ENCODE measurements at places on chromosomes 6 and 20. TPM values are rescaled to one million over a fixed set of nuclear protein-coding genes. Genes with fewer than 3 reads are reported as not detected.

GRCh38 chr6:78701407-78701806, 165.9 kb upstream of the IRAK1BP1 start:
- no peak overlapping the region for H3K4me3 ChIP-seq
- H3K36me3 ChIP-seq = no peaks in the 10 kb centered on the region
- no peaks in the 10 kb centered on the region for H3K4me1 ChIP-seq

Gene CEP162
- total RNA-seq = 3.5 TPM

Gene LGSN
- total RNA-seq = not detected

Gene ARMH2
- 0.30 TPM for total RNA-seq

DNA sequence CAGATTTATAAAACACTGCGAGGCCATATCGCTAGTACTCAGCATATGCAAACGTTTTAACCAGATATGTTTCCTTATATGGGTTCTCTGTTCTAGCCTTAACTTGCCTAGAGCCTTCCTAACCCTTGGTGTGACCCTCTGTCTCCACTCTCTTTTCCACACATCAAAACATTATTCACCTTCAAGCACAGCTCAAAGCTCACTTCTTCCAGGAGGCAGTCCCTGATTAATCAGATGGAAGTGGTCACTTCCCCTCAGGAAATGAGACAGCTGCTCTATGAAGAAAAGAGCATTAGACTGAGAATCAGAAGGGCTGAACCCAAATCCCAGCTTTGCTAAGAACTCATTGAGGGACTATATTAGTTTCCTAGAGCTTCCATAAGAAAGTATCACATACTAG, 39.8 kb upstream of the SLC17A4 start:
- H3K4me3 ChIP-seq = no peak overlapping the region
- H3K4me1 ChIP-seq = no peaks in the 10 kb centered on the region
- H3K36me3 ChIP-seq = no peaks in the 10 kb centered on the region
- no peak overlapping the region for H3K27ac ChIP-seq
- no peak for DNase-seq

DNA sequence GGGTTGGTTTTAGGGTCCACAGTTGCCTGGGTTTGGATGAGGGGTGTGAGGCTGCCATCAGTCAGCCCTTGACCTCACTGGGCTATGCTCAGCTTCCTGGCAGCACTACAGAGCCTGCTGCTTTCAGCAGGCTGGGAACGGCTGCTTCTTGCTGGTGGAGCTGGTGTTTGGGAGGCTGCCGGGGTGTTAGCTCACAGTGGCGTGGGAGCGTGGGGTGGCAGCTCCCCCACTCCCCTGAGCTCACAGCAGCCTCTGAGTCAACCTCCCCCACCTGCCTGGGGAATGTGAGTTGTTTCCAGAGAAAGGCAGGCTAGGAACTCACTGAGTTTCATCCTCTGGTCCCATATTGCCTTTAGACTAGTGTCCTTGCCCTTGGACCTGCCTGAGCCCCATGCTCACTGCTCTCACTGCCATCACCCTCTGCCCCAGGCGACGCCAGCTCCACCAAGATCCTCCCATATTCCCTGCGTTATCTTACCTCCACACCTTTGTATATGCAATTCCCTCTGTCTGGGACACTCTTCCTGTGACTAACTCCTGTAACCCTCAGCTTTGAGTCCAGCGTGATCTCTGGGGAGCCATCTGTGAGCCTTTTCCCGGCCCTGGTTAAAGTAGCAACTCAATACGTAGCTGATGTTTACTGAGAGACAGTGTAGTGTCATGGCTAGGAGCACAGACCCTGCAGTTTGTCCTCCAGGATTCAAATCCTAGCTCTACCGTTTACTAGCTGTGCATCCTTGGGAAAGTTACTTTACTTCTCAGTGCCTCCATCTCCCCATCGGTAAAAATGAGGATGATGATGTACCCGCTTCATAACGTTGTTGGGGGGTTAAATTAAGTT, 34.8 kb downstream of the PPP1R16B start:
- H3K4me3 ChIP-seq = peak overlapping the region; percentile 36
- peaks cover 54% of the 10 kb centered on the region for H3K4me1 ChIP-seq
- peak overlapping the region; percentile 87 for H3K27ac ChIP-seq
- H3K27me3 ChIP-seq = no peaks in the 10 kb centered on the region

DNA sequence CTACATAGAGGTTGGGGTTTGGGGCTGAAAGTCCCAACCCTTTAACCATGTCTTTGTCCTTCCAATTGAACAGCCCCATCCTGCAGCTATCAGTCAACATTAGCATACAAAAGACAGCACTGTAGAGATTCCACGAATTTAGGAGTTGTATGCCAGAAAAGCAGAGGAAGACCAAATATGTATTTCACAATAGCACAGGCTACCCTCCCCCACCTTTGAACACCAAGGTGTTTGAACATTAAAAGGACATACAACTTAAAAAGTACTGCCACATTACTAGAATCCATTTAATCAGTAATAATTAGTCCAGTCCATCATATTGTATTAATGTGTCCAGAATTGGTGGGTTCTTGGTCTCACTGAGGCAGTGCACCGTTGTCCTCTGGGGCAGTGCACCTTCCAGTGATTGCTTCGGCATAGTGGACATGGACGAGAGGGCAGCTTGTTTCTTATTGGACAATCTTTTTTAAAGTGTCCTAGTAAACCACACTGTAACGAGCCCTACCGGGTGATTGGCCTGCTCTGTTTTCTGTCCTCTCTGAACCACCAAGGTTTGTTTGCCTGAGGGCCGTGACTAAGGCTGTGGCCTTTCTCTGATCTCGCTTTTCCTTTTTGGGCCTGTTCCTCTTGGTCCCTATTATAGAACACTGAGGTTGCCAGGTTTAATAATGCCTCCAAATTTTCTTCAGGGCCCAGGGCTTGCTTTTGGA, 36.4 kb downstream of the GSTA4 start:
- no peak for DNase-seq
- peaks cover 6% of the 10 kb centered on the region for H3K27me3 ChIP-seq

- H3K27me3 ChIP-seq = peaks cover 9% of the 10 kb centered on the region
- H3K4me1 ChIP-seq = no peaks in the 10 kb centered on the region
- no peak for DNase-seq
- no peak overlapping the region for H3K27ac ChIP-seq
- no peak overlapping the region for H3K4me3 ChIP-seq
Measured at GRCh38 chr6:138857775-138858174, 61.9 kb downstream of the ECT2L start.

Gene TCEA2
- 35.4 TPM for total RNA-seq

GRCh38 chr6:165163519-165163918, 145.9 kb downstream of the C6orf118 start:
- DNase-seq = no peak
- H3K36me3 ChIP-seq = no peaks in the 10 kb centered on the region
- H3K27ac ChIP-seq = no peak overlapping the region
- no peak overlapping the region for H3K4me3 ChIP-seq
- no peaks in the 10 kb centered on the region for H3K27me3 ChIP-seq

Gene SALL4
- 0.28 TPM for total RNA-seq

Gene FLRT3
- not detected for total RNA-seq
